ENCODE measurements at places on chromosomes 12 and 14.

GRCh38 chr12:21118760-21119159 is 12.2 kb upstream of the SLCO1B1 start:
- no peak for DNase-seq

GRCh38 chr12:50676756-50677155 is 87.1 kb upstream of the ATF1 start:
- DNase-seq = no peak

GRCh38 chr14:102220031-102220430 is 80.3 kb downstream of the WDR20 start:
- no peak for DNase-seq

- no peak for DNase-seq
Measured at GRCh38 chr12:69490920-69491643, 20.9 kb downstream of the FRS2 start.

GRCh38 chr14:47626151-47627035 is 49.0 kb downstream of the MDGA2 start:
- DNase-seq = no peak

DNA sequence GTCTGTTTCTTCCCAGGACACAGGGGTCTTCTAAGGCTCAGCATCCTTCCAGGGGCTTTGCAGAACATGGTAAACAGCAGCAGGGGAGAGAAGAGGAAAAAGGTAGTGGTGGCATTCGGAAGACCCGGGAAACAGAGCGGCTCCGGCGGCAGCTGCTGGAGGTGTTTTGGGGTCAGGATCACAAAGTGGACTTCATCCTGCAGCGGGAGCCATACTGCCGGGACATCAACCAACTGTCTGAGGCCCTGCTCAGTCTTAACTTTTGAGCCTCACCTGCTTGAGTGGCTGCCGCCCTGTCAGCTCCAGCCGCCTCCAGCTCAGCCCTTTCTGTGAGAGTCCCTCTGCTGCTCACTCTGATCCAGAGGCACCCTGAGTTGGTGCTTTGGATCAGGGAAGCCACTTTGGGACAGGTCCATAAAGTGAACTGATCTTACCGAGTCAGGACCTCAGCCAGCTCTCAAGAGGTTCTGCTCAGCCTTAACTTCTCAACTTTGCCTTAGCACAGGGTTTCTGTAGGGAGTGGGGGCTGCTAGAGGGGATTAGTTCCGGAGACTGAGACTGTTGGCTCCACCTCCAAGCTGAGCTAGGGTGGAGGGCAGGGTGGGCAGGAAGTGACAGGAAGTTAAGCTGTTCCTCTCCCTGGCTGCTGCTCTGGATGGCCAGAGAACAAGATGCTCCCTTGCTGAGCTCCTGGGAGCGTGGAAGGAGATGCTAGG is 5.4 kb downstream of the SDR39U1 start:
- DNase-seq = no peak

DNA sequence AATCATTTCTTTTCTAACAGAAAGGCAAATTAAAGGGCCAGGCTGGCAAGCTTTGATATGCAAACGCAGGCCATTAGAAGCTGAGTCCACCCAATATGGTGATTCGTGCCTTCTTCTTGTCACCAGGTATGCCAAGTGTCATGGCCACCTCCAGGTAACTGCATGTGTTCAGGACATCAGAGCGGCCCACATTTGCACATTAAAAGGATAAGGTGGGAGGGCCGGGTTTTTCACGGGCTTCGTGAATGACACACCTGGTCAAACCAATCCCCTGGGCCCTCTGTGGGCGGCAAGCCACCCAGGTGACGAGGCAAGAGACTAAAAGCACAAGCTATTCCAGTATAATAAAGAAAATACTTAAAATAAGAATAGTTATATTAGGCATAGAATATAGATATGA is 75.9 kb upstream of the TSPAN11 start:
- DNase-seq = no peak

GRCh38 chr14:58690801-58691516 is 53.2 kb downstream of the DACT1 start:
- DNase-seq = no peak

DNA sequence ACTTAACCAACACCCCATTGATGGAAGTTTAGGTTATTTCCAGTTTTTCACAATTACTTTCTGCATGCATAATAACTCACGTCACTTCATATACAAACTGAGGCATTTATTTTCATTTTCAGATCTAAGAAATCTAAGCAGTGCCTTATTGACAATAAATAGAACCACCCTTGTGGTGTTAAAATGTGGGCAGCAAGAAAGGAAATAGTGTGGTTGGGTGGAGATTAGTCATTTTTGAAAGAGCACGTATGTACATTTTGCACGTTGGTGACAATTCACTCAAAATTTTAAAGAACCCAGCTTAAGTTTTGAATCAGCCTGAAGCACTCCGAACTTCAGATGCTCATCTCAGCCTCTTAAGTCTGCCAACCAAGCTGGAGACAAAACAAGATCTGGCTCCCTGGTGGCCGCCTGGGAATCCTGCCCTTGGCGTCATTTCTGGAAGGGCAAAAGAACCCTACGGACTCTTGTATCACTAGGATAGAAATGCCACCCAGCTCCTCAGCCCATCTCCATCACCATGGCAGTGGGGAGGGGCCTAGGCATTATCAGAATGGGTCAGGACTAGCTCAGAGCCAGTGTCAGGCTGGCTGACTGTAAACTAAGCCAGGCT is 89.5 kb upstream of the BCL2L14 start:
- DNase-seq = peak; percentile 92

DNA sequence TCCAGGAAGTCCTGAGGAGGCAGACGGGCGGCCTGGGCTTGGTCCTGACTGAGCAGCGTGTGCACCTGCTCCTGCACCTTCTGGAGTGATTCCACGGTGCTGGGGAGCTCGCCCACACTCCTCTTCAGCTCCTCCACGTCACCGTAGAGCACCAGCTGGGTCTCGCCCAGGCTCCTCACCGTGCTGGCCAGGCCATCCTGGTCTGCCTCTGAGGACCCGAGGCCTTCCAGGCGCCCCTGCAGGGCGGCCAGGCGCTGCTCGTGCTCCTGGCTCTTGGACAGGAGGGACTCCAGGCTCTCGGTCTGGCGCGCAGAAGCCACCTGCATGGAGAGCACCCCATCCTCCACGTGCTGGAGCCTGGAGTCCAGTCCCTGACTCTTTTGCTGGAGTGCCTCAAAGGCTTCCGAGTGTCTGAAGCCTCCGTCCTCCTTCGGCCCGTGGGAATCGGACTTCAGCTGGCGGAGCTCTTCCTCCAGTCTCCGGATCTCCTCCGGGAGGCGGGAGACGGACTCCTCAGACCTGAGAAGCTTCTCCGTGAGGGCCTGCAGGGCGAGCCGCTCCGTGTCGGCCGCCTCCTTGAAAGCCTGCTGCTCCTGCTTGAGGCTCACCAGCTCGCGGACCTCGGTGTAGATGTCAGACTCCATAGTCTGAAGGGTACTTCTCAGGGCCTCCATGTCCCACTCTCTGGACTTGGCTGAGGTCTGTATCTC is 8.4 kb downstream of the CKAP4 start:
- no peak for DNase-seq

DNA sequence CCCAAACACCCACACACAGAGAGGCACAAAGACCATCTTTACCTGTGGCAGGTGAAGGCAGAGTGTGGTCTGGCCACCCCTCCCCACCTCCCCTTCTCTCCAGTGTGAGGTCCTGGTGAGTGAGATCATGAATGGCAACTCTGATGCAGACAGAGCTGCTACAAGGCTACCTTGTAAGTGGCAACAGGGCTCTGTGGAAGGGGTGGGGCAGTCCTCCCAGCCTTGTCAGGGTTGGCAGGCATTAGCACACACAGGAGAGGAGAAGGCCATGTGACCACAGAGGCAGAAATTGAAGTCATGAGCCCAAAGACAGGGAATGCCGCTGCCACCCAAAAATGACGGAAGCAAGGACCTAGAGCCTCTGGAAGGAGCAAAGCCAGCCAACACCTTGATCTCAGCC is 30.7 kb downstream of the VWF start:
- no peak for DNase-seq

GRCh38 chr14:89371585-89372511 is 45.2 kb downstream of the FOXN3 start:
- DNase-seq = no peak

GRCh38 chr14:32372154-32372553 is 43.1 kb downstream of the AKAP6 start:
- no peak for DNase-seq

GRCh38 chr12:97977870-97978405 is 515.3 kb downstream of the RMST start:
- DNase-seq = no peak

DNA sequence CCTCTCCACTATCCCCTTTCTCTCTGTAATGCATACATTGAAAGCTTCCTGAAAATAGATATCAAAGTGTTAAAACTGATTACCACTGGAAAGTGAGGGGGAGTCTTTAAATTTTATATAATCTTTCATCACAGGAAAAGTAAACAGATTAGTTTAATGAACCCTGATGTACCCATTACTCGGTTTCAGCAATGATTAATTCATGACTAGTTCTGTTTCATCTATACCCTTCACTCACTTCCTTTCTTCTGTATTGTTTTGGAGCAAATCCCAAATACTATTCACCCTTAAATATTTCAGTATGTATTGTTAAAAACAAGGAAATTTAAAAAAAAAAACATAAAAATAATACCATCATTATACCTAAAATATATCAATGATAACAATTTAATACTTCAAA is 67.3 kb upstream of the TMCC3 start:
- no peak for DNase-seq

GRCh38 chr14:64692189-64692985 is 11.8 kb upstream of the PLEKHG3 start:
- no peak for DNase-seq

DNA sequence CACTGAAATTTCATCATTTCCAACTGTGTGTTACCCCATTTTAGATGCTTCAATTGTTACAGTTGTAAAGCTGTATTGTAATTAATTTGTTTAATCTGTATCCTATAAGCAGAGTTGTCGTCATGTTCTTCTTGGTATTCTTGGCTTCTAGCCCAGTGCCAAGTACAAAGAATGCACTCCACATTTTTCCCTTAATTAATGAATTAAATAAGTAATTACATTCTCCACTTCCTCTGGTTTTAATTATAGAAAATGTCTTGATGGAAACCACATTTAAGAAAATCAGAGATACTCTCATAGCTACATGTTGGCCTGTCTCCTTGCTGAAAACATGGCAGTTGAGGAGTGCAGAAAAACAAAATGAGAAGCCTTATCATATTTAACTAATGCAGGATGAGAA is 746 bp downstream of the DNAI7 start:
- DNase-seq = no peak

DNA sequence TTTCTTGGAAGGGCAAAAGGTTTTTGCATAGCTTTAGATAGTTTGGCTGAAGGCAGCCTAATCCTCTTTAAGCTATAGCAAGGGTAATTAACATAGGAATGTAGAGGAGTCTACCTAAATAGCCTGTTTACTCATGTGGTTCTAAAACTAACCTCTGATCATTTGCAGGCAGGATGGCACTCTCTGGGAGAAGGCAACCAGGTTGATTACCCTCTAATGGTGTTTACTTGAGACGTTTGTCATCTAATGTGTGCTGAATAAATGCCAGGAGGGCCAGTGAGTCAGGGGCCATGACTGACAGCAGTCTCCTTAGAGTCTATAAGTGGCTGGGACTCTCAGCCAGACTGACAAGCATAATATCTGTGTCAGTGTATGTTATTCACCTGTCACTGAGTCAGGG is 286.4 kb downstream of the PCNX1 start:
- no peak for DNase-seq

DNA sequence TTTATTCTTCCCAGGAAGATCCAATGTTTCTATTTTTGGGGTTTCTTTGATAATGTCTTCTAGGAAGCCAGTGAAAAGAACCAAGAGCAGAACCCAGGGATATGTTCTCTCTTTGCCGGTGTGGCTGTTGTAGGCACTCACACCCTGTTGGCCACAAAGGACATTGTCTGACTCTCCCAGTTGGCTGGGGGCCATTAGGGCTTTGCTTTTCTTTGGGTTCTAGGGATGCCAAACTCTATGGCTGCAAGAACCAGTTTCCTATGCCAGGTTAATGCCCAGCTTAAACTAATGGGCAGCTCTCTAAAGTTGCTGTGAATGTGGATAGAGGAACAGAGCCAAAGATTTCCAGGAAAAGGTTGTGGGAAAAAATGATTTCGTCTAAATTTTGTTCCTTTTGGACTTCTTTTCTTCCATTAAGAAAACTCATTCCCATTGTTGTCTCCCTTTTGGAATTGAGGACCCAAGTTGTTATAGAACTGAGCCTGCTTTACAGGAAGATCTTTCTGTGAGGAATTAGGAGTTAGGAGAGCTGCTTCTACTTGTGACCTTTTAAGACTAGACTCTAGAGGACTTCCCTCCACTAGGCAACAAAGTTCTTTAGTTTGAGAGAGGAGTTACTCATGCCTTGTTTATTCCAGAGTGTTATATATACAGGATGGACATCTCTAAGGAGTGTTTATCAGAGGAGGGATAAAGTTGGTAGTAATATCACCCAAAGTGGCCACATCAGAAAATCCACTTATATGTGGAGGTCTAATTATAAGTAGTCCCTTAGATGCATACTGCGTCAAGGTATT is 13.1 kb downstream of the COPZ1 start:
- DNase-seq = no peak

DNA sequence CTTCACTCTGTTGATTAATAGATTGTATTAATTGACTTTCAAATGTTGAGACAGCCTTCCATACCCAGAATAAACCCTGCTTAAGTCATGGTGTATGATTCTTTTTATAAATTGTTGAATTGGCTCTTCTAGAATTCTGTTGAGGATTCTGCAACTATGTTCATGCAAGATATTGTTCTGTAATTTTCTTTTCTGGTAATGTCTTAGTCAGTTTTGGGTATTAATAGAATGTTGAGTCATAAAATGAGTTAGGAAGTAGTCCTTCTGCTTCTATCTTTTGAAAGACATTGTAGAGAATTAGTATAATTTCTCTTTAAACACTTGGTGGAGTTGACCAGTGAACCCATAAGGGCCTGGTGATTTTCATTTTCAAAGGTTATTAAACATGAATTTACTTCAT is 958.9 kb downstream of the LRFN5 start:
- no peak for DNase-seq

GRCh38 chr12:6850796-6851152 is 312 bp downstream of the CDCA3 start:
- no peak for DNase-seq

DNA sequence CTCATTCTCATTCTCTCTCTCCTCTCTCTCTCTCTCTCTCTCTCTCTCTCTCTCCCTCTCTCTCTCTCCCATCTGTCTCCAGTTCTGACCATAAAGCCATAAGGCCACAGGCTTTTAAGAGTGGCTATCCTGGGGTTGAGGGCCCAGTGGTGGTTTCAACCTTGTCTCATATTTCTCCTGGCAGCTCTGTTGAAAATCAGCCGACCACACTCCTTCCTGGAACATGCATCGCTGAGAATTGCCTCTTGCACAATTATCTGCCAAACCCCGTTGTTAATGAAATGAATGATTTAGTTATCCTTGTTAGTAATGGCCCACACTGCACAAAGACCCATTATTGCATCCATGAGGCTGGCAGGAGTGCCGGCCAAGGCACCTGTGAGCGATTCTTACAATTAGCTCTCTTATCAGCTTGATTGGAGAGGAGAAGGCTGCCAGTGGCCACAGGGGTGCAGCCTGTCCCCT is 30.4 kb upstream of the KCNA5 start:
- DNase-seq = no peak

GRCh38 chr14:26377150-26377549 is 220.7 kb downstream of the NOVA1 start:
- DNase-seq = no peak

GRCh38 chr12:89936631-89937030 is 228.0 kb upstream of the ATP2B1 start:
- DNase-seq = no peak

GRCh38 chr12:80708259-80708974 is 983 bp downstream of the MYF6 start:
- no peak for DNase-seq

Measured in CD8-positive, alpha-beta T cell (primary cell).